ENCODE measurements at places on chromosomes 13 and 19.

DNA sequence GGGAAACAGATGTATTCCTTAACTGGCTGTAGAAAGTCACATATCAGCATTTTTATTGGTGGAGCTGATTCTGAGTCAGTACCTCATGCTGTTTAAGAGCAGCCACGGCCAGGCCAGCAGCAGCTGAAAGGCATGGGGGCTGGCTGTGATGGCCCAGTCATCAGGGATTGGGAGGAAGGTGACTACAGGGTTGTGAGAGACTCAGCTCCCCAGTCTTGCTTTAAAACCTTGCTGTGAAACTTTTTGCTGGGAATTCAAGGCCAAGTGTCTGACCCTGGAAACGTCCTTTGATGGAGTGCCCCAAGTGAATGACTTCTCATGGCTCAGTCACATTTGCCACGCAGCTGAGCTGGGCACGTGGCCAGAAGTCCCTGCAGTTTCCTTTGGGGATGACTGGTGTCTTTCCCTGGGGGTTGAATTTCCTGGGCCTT is 39.1 kb upstream of the RNF113B start:
- no peak for DNase-seq

GRCh38 chr19:19679176-19680073 is 10.8 kb downstream of the ZNF101 start:
- no peak for DNase-seq

DNA sequence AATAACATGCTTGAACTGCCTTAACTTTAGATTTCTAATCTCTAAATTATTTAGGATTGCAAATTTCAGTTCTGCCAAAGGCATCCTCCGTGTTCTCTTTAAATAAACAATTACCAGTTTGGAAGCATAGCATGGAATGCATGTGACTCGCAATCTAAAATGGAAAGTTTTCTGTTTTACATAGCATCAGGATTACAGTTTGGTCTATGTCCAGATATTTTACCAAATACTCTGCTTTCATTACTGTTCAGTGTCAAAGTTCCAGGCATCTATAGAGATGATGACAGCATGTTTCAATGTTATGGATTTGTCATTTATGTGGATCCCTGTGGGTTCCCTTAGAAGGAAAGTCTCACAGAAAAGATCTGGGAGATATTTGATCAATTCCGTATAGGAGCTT is 16.8 kb downstream of the FLT1 start:
- DNase-seq: no peak

- no peak for DNase-seq
Observed at GRCh38 chr13:22589880-22590279, 590.9 kb upstream of the SGCG start.

GRCh38 chr13:30078059-30078458 is 227.6 kb upstream of the UBL3 start:
- no peak for DNase-seq

DNA sequence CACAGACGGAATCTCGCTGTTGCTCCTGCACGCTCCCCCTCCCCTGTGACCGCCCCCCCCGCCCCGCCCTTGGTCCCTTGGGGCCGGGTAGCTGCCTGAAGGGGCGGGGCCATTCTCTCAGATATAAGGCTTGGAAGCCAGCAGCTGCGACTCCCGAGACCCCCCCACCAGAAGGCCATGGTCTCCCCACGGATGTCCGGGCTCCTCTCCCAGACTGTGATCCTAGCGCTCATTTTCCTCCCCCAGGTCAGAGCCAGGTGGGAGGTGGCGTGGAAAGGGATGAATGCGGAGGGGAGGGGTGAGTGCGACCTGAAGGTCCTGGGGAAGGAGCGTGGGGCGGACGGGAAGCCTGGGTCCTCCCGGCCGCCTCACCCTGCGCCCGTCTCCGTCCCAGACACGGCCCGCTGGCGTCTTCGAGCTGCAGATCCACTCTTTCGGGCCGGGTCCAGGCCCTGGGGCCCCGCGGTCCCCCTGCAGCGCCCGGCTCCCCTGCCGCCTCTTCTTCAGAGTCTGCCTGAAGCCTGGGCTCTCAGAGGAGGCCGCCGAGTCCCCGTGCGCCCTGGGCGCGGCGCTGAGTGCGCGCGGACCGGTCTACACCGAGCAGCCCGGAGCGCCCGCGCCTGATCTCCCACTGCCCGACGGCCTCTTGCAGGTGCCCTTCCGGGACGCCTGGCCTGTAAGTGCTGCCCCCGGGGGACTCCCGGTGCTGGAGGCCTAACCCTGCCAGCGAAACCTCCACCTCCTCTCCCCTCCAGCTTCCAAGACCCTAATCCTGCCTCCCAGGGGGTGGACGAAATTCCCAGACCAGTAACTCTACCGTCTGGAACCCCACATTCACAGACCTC is at the start of gene DLL3:
Gene DLL3, plus strand, starts transcription at position 150 of the 845 bp plus-strand sequence. Its CDS starts 28 bp downstream, at position 178.
- no peak for DNase-seq

- no peak for DNase-seq
Observed at GRCh38 chr13:111117961-111118360, 2.9 kb downstream of the ARHGEF7 start.

GRCh38 chr13:98444381-98444780 is 132.5 kb downstream of the STK24 start:
- no peak for DNase-seq

- no peak for DNase-seq
Observed at GRCh38 chr13:103605546-103606326, 539.5 kb upstream of the SLC10A2 start.

DNA sequence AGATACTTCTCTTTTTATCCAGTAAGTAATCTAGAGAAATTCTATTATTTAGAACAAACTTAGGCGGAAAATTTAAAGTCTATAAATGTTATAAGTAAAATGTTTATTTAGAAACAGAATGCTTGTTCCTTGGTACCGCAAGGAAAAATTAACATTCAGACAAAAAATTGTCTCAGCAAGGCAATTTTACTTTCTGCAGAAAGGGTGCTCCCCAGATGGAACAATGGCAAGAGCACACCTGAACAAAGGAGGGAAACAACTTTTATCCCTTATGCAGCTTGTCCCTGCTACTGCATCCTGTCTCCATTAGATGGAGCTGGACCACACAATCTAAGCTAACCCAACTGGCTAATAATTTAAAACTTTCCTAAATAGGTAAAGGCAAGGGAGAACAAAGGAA is 6.5 kb upstream of the ZNF708 start:
- no peak for DNase-seq
